Breast epithelium (tissue), 4 donors: ENCODE measurements at places on chromosomes 7 and 10. TPM values are rescaled to one million over a fixed set of nuclear protein-coding genes. Genes with fewer than 3 reads are reported as not detected.

C7orf25 gene
- 10.9 TPM for total RNA-seq

GARIN1A gene
- 0.96 TPM for total RNA-seq

DEPP1 gene
- total RNA-seq = 460 TPM

TWIST1 gene
- total RNA-seq = 60.0 TPM

SPDYE18 gene
- total RNA-seq = 1.6 TPM

POP7 gene
- 27.4 TPM for total RNA-seq

FAM13C gene
- 17.8 TPM for total RNA-seq

KIF11 gene
- 1.6 TPM for total RNA-seq

RELN gene
- total RNA-seq = 4.5 TPM

GRID2IP gene
- 0.88 TPM for total RNA-seq

- H3K36me3 ChIP-seq = no peaks in the 10 kb centered on the region
- H3K27ac ChIP-seq = no peak overlapping the region
- DNase-seq = no peak
- H3K4me3 ChIP-seq = no peak overlapping the region
- no peaks in the 10 kb centered on the region for H3K4me1 ChIP-seq
Measured at GRCh38 chr10:119428789-119429188, 113.7 kb downstream of the RGS10 start.

DNA sequence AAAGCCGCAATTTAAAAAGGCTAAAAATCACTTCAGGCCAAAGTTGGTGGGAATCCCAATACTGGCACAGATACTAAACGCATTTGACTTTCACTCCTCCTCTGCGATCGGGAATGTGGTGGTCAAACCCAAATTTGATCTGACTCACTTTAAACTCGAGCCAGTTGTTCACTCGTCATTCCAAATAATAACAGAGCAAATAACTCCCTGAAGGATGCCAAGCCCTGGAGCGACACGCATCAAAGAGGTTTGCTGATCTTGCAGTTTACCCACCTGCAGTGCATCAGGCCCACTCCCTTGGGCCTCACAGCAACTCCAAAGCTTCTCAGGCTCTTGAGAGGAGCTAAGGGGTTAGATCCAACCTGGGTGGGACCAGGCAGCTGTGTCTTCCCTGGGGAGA, 12.2 kb downstream of the PTN start:
- DNase-seq = no peak
- H3K4me1 ChIP-seq = no peaks in the 10 kb centered on the region
- H3K27me3 ChIP-seq = no peaks in the 10 kb centered on the region
- no peaks in the 10 kb centered on the region for H3K36me3 ChIP-seq

DNA sequence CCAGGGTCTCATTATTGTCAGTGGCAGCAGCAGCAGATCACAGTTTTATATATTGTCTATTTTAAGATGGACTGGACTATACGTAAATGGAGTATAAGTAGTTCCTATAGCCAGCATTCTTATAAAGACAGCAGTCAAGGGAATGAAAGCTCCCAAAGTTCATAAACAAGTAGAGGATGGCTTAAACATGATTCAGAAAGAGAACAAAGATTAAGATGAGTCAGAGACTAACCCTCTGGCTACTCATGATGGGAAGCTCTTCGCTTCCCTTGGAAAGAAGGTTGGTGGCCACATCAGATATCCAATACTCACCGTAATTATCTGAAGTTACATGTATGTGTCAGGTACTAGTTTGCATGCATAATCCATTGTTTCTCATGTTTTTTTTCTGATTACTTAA, 277.0 kb downstream of the INHBA start:
- no peaks in the 10 kb centered on the region for H3K27me3 ChIP-seq
- H3K27ac ChIP-seq = no peak overlapping the region
- H3K36me3 ChIP-seq = no peaks in the 10 kb centered on the region
- no peaks in the 10 kb centered on the region for H3K4me1 ChIP-seq

DNA sequence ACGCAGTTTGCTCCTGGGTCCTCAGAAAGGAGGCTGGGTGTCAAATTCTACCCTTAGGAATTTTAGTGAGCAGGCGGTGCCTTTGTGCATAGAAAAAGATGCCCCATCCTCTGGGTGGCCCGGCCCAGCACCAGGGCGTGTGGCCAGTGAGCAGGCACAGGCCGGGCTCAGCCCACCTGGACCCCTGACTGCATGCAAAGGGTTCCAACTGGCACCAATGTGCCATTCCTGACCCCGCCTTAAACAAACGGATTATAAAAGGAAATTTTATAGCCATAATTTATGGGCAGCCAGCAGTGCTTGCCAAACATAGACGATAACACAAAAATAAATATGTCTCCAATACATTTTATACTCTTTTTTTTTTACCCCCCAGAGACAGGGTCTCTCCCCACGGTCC, 40.1 kb upstream of the GNA12 start:
- DNase-seq = no peak
- no peak overlapping the region for H3K4me3 ChIP-seq

DNA sequence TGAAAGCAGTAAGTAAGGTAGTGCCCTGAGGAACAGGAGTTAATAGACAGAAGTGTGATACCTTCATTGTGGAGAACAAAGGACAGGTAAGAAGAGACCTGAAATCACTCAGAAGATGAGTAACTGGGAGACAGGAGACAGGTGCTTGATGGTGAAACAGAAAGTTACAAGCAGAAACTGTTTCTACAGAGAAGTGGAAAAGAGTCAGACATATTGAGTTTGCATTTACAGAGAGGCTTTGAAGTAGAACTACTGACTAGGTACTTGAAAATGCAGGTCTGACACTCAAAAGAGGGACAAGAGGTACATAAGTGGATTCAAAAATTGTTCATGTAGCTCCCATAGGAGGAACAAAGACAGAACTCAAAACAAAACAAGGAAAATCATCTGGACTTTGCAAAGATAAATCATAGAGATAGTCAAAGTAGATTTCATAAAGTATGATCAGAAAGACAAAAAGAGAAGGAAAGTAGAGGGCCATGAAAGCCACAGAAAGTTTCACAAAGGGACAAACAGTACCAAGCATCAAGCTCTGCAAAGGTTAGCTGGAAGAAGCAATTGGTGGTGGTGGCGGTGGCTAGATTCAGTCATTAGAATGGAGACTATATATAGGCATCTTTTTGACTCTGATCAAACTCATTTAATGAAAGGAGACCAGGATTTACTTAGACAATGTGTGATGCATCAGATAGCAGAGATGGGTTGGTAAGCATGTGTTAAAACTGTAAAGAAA, 198.4 kb downstream of the PCLO start:
- no peaks in the 10 kb centered on the region for H3K27me3 ChIP-seq
- H3K4me3 ChIP-seq = no peak overlapping the region
- H3K4me1 ChIP-seq = no peaks in the 10 kb centered on the region
- no peak overlapping the region for H3K27ac ChIP-seq

- no peak overlapping the region for H3K4me3 ChIP-seq
- no peaks in the 10 kb centered on the region for H3K4me1 ChIP-seq
- no peaks in the 10 kb centered on the region for H3K36me3 ChIP-seq
- H3K27ac ChIP-seq = no peak overlapping the region
- no peak for DNase-seq
- no peaks in the 10 kb centered on the region for H3K27me3 ChIP-seq
Measured at GRCh38 chr10:125633517-125633999, 49.4 kb downstream of the TEX36 start.

- H3K36me3 ChIP-seq = no peaks in the 10 kb centered on the region
- H3K4me3 ChIP-seq = no peak overlapping the region
- H3K4me1 ChIP-seq = no peaks in the 10 kb centered on the region
Measured at GRCh38 chr7:42222891-42223290, 14.1 kb downstream of the GLI3 start.

DNA sequence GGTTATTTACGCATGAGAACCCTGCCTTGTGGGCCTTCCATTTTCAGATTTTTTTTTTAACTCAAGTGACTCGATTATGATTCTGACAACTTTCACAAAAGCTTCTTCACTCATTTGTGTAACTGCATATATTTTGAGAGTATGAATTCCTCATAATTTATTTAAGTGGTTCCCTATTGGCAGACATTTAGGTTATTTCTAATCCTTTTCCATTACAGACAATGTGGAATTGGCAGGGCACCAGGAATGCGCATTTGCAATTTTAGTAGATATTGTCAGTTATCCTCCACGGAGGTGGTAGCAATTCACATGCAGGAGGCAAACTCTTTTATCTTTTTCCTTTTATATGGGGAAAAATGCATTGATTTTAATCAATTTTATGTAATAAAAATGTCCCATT, 2.5 kb downstream of the TMEM176B start:
- no peak for DNase-seq
- H3K4me3 ChIP-seq = no peak overlapping the region
- H3K27ac ChIP-seq = no peak overlapping the region

DNA sequence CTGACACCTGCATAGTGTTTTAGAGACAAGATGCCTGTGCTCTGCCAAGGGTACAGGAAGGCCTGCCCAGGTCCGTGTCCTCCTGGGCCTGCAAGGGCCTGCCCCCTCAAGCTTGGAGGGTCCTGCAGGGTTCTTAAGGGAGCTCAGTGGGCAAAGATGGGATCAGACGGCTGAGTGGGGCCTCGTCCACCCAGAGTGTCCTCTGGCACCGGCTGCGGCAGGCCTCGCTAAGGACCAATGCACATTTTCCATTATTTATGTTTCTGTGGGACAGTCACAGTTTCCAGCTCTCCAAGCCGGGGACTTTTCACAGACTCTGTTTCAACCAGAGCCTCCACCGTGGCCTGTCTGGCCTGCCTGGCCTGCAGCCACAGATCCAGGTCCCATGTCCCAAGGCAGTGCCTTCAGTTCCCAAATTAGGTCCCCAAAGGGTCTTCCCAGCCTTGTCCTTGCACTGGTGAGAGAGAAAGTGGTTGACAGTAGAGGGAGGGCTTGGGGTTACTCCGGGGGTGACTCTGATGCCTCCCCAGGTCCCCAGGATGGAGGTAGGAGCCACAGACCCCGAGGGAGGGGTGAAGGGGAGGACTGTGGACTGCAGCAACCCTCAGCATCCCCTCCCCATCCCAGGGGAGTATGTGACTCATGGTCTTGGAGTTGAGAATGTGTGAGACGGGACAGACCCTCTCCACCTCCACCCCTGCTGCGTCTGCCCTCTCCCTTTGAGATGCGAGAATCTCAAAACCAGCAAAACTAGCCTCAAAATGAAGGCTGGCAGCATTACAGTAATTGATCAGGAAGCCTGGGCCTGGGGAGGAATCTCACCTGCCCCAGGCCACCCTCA, 14.8 kb downstream of the MYL10 start:
- no peak for DNase-seq
- no peaks in the 10 kb centered on the region for H3K4me1 ChIP-seq
- H3K36me3 ChIP-seq = no peaks in the 10 kb centered on the region
- no peak overlapping the region for H3K27ac ChIP-seq
- no peaks in the 10 kb centered on the region for H3K27me3 ChIP-seq

DNA sequence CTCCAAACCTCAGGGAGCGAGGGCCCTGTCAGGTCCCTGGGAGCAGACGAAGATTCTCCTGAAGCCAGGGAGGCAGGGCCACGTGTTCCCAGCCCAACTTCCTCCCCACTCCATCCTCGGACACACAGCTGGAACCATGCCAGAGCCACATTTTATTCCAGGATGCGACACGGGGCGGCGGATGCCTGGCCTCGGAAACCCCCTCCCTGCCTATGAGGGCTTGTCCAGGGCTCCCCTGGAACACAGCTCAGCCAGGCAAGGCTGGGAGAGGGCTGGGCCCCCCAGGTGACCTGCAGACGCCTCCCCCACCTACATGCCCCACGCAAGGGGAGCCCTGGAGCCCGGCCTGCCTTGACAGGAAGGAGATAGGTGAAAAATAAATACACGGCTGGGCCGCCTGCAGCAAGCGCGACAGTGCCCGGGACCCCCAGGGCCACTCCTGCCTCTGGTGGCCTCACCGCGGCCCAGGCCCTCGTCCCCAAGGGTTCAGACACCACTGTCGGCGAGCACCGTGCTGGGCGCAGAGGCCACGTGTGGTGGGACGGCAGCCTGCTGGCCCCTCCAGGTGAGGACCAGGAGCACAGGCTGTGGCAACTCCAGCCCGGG, 21.5 kb downstream of the GET4 start:
- no peak overlapping the region for H3K27ac ChIP-seq
- H3K36me3 ChIP-seq = peaks cover 7% of the 10 kb centered on the region
- no peak for DNase-seq
- H3K4me3 ChIP-seq = no peak overlapping the region
- no peaks in the 10 kb centered on the region for H3K27me3 ChIP-seq

DNA sequence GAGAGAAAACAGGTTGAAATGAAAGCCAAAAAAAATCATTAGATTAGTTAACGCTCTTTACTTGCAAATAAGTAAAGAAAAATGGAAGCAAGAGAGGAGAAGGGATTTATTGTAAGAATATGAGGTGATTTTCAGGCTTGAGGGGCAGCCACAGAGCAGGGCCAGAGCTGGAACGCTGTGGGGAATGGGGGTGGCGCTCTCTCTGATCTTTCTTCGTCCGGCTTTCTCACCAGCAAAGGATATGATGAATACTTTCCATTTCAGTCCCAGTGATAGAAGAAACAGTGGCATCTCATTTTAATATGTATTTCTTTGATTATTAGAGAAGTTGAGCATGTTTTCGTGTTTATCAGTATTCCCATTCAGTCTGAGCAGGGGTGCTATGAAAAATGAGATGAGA, 112.2 kb downstream of the SKIDA1 start:
- no peak overlapping the region for H3K4me3 ChIP-seq
- no peaks in the 10 kb centered on the region for H3K4me1 ChIP-seq
- no peaks in the 10 kb centered on the region for H3K27me3 ChIP-seq
- H3K27ac ChIP-seq = no peak overlapping the region
- DNase-seq = no peak

DNA sequence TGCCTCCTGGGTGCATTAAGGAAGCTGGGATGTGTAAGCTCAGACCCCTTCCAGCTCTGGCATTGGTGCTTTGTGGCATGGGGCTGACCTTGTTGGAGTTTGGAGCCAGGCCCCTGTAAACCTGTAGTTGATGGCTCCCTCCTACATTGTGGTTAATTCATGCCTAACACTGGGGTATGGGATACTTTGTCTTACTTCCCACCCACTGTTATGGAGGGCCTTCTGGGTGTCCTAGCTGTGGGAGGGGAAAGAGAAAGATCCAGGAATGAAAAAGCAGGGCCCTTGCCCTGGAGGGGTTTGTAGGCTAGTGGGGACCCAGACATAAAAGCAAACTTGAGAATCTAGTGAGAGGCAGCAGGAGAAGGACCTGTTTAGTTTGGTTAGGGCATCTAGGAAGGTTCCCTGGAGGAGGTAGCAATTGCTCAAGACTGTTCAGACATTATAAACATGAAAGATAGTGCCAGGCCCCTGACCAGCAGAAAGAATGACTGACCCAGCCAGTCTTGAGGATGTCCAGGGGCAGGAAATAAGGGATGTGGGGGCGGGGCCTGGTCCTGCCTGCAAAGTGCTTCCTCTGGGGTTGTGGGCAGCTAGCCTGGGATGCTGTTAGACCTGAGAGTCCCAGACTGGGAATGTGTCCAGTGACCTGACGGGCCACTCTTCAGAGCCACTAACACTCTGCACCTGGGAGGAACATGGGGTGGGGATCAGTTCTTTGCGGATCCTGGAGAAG, 6.6 kb downstream of the ADAMTS14 start:
- H3K27ac ChIP-seq = no peak overlapping the region
- H3K4me3 ChIP-seq = no peak overlapping the region
- no peaks in the 10 kb centered on the region for H3K36me3 ChIP-seq
- no peaks in the 10 kb centered on the region for H3K4me1 ChIP-seq
- H3K27me3 ChIP-seq = no peaks in the 10 kb centered on the region

DNA sequence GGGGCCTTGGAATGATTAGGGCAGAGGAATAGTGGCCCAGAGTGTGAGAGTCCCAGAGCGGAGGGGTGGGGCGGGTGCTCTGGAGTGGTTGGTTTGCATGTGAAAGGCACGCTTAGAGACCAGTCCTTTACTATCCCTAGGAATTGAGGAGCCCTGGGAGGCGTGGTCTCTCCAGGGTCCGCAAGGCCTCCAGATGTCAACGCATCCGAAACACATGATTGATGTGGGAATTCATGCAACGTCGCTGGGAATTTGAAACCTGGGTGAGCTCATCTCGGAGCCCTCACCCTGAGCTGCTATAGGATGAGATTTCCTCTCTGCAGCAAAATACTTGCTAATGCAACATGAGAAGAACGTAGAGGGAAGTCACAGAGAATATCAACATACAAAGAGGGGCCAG, 51.2 kb downstream of the NPTX2 start:
- H3K36me3 ChIP-seq = no peaks in the 10 kb centered on the region
- H3K4me1 ChIP-seq = no peaks in the 10 kb centered on the region
- no peak overlapping the region for H3K4me3 ChIP-seq
- peaks cover 16% of the 10 kb centered on the region for H3K27me3 ChIP-seq
